Thymus (tissue), 14 donors: ENCODE measurements at places on chromosomes 5 and 9. TPM values are rescaled to one million over a fixed set of nuclear protein-coding genes. Genes with fewer than 3 reads are reported as not detected.

- no peak for DNase-seq
Measured at GRCh38 chr5:104914536-104915070, 1352.0 kb upstream of the NUDT12 start.

DNA sequence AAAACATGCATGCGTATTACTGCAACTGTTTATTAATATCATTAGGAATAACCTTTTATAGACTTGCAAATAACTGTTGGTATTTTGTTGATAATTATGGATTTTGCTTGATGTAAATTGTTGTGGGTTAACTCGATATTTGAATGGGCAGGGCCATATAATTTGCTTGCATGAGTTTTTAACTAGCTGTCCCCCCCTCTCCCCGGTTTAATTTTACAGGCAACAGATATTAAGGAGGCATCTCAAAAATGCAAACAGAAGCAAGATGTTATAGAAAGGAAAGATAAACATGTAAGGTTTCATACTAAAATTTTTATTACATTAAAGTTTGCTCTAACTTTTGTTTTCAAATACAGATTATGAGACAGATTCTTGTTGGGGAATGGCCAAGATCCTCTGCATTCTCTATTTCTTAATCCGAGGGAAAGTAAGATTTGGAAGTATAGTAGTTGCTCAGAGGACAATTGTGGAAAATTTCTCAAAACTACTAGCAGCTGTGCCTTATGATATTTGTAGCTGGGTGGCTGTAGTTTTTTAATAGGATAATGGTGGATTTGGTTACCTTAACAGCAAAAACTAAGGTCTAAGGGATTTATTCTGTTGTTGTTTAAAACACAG is 27.3 kb downstream of the SMC5 start:
- DNase-seq = no peak

GRCh38 chr5:168346417-168346816 is 55.0 kb downstream of the WWC1 start:
- no peak for DNase-seq

- DNase-seq = no peak
Measured at GRCh38 chr5:68818057-68818695, 275.6 kb upstream of the SLC30A5 start.

DNA sequence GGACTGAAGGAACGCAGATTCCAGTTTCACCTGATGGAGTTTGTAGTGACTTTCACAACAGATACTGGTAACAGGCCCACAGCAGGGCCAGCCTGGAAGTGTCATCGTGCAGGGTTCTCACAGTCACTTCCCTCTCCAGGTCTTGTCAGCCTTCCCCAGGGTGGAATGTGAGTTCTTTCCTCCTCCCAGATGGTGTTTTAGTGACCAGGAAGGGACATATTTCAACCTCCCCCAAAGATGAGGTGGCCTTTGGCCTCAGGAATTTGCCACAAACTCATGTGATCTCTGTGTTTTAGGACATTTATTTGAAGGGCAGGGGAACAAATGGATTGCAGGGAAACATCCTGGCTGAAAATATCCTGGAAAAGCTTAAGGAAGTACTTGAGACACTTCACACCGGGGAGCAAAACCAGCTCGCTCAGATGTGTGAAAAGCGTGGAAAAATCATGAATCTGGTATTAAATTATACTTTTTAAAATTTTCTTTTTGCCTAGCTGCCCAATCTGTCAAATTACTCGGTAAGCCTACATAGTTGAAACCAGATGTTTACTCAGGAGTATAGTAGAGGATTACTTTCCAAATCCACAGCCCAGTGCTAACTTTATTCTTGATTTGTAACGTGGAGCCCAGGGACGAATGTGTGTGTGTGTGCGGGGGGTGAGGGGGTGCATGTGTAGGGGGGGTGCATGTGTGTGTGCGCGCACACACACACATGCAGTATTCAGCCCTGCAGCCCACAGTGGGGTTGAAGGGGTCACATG is 66.8 kb downstream of the PTPDC1 start:
- no peak for DNase-seq

- DNase-seq = no peak
Measured at GRCh38 chr5:22460189-22460588, 393.0 kb downstream of the CDH12 start.

Gene TMEM252
- not detected for total RNA-seq

Gene GARIN3
- not detected for total RNA-seq

DNA sequence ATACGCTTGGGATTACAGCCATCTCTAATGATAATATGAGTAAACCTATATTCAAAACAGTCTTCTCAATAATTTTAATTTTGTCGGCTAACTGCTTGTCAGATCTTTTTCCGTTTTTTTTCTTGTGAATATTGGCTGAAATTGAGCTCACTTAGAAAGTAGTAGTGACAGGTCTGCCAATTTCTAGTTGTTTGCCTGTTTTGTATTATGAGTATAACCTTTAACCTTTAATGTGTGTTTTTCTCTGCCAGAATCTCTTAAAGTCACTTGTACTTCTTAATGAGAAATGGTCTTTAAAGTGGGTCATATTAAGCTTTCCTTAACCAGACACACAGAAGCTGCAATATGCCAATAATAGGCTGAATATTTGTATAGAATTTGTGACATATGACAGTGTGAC is 511.0 kb downstream of the CSNK1G3 start:
- no peak for DNase-seq

DNA sequence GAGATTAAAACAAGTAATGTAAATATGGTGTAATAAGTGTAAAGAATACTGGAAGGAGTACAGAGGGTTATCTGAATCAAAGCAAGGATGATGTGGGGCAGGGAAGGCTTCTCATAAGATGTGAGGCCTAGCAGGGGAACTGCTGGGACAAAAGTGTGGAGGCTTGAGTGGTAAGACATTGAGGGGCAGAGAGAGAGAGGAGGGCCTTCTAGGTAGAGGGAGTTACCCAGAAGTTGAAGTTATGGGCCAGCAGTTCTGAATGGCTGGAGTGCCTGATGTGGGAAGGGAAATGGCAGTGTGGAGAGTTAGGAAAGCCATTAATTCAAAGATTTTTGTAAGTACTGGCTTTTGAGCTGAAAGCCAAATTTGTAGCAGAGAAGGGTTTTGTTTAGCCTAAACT is 36.8 kb downstream of the CPEB4 start:
- no peak for DNase-seq

DNA sequence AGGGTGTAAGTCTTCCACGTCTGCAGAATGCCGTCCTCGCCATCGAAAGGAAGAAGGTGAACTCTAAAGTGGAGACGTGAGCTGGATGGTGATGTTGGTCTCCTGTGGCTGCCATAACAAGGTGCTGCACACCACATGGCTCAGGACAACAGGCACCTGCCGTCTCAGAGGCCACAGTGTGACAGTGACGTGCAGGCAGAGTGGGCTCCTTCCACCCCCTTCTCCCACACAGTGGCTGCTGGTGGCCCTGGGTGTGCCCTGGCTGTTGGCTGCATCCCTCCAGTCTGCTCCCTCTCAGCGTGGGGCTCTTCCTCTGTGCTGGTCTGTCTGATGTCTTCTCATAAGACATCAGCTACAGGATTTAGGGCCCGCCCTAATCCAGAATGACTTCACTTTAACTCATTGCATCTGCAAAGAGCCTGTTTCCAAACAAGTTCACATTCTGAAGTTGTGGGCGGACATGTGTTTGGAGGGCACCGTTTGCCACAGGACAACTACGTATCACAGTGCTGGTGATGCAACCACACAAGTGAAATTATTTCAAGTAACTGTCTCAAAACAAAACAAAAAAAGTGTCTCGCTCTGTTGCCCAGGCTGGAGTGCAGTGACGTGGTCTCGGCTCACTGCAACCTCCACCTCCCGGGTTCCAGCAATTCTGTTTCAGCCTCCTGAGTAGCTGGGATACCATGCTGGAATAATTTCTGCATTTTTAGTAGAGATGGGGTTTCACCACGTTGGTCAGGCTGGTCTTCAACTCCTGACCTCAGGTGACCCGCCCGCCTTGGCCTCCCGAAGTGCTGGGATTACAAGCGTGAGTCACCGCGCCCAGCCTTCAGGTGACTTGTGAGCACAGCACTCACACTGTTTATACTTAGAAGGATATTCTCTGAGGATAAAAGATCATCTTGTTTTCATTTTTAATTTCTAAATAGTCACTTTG is 31.2 kb upstream of the CLPTM1L start:
- DNase-seq = no peak

Gene RORB
- total RNA-seq = 1.8 TPM

Gene GABRB2
- 0.85 TPM for total RNA-seq

DNA sequence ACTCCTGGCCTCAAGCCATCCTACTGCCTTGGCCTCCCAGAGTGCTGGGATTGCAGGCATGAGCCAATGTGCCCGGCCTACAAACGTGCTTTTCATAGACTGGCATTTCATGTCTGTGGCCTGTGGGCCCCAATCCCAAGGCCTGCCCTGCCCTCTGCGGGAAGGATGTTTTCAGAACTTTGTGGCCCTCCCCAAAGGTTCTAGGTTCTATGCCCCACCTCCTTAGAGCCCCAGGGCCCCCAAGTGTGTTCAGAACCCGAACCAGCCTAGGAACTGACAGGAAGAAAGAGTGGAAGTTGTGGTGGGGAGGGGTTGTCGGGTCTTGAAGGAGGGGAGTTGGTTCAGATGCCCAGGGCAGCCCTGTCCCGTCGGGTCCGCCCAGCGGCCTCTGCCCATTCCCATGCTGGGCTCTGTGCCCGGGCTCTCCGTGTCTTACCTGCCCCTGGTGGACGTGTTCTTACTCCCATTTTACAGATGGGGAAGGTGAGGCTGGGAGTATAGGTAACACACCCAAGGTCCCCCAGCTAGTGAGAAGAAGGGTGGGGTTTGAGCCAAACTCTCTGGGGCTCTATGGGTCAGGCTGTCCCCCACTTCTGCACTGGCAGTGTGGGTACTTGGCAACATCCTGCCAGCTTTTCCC is 175.8 kb upstream of the IER5L start:
- DNase-seq = no peak

- no peak for DNase-seq
Measured at GRCh38 chr9:115766370-115766955, 387.1 kb upstream of the PAPPA start.

DNA sequence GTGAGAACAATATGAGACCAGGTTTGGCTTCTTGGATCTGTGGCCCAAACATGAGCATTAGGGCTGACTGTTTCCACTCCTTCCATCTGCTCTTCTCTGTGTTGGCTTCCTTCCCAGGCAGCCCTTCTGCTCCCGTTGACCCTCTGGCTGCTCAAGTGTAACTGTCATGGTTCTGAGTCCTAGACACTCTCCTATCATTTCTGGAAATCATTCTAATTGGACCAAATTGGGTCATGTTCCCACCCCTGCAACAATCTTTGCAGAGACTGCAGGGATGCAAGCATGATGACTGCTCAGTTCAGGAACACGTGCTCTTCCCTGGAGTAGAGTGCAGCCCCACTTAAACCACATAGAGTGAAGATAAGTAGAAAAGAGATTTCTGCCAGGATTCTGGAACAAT is 741.4 kb downstream of the TAF11L14 start:
- DNase-seq = no peak

Gene PDZD2
- 4.4 TPM for total RNA-seq

DNA sequence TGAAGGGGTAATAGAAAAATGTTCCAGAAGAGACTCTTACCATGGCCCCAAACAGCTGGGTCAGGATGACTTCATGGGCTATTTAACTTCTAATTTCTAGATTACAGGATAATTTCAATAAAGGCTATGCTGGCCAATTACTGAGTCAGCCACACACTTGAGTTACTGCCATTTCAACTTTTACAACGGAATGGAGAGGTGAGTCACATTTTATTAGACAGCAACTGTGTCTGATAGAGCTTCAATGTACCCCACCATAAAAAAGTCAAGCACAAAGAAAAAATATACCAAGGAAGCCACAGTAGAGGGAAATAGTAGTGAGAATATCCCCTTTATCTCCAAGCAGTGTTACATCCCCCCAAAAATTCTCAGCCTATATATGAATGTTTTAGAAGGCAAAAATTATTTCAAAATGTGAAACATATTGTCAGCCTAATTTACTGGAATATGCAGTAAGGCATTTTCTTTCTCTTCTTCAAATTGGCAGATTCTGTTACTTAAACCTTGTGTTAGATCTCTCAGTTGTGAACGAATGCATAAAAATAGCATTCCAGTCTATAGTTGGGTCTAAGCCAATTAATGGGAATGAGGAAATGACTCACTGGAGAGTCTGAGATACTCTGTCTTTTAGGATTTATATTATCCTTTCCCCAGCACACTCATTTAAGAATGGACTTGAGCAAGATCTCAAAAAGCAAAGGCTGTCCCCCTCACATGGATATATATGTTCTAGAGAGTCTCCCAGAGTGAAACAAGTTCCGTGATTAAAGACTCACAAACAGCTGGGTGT is 47.1 kb upstream of the RAI14 start:
- DNase-seq = no peak

DNA sequence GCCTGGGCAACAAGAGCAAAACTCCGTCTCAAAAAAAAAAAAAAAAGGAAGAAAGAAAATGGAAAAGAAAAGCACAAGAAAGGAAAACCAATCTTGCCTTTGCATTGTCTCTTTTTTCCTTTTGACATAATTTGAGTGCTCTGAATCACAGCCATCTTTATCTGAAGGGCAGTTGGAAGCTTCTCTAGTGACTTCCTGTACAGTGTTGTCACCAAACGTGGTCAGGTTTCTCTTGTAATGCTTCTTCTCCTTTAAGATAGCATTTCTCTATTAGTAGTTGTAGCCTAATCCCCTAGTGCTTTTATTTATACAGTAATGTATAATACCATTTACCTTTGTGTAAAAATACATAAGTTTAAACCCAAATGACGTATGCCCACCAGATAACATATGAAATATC is 18.1 kb downstream of the PRKACG start:
- no peak for DNase-seq

DNA sequence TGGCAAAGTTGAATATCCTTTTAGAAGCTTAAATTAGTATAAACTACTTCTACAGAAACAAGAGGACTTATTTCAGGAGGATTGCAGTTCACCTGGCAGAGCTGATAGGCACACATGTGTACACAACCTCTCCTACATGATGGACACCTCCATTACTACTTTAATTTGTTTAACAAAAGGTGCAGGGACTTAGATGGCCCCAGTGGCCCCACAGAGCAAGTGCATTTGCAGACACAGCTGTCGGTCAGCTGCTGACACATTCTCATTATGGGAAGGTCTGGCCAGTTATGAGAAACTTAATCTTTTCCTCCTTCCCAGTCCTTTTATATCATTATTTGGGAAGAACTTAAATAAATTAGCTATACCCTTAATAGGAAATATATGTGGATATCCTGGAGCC is 28.3 kb downstream of the TDRD7 start:
- DNase-seq = no peak

DNA sequence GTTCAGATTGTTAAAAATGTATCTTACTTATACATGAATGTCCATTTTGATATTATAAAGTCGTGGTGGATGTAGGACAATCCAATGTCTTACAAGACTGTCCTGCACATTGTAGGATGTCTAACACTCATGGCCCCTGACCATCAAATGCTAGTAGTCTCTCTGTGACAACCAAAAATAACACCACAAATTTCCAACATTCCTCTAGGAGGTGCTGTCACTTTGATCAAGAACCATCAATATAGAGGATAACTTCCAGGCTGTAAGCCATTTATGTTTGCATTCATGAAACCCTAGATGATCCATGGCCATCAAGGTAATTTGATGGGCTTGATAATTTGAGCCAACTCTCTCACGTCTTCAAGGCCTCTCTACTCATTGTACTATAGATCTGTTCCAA is 20.5 kb upstream of the ZFR start:
- no peak for DNase-seq
